A549 (cell line): ENCODE measurements at places on chromosomes 5 and 9. TPM values are rescaled to one million over a fixed set of nuclear protein-coding genes. Genes with fewer than 3 reads are reported as not detected.

Gene DIPK1B
- 6.0 to 8.2 TPM (median 6.7 TPM) in 3 replicates for polyA plus RNA-seq

Gene SARDH
- 0.05 TPM in 1 of 3 replicates, not detected in the others for polyA plus RNA-seq

- DNase-seq = no peak
Measured at GRCh38 chr5:68285851-68286611, 70.5 kb downstream of the PIK3R1 start.

Gene AMBP
- 6.1 to 9.2 TPM (median 6.8 TPM) in 3 replicates for polyA plus RNA-seq

- DNase-seq = no peak
Measured at GRCh38 chr5:108661024-108661423, 86.7 kb upstream of the FER start.

Gene KIF4B
- 0.05 to 0.11 TPM (median 0.10 TPM) in 3 replicates for polyA plus RNA-seq

DNA sequence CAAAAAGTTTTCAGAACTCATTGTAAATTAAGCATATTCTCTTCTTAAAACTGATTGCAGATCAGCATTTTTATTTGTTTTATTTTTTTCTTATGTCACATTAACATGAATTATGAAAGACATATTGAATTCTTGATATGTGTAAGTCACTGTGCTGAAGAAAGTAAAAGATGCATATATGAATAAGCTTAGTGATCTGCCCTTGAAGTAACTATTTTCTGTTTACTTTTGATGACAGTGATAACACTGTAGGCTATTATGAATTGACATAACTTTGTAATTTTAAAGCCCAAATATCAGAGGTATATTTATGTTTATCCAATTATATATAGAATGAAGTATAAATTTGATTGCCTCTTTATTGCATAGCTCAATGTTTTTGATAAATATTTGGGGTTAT lies 8.8 kb downstream of the PRR16 start:
- no peak for DNase-seq

Gene ARL14EPL
- 0.05 to 0.12 TPM (median 0.12 TPM) in 3 replicates for polyA plus RNA-seq

- no peak for DNase-seq
Measured at GRCh38 chr5:168347368-168348083, 56.1 kb downstream of the WWC1 start.

Gene HRH2
- 0.54 to 0.87 TPM (median 0.58 TPM) in 3 replicates for polyA plus RNA-seq

- no peak for DNase-seq
Measured at GRCh38 chr9:21682981-21683380, 119.5 kb upstream of the MTAP start.

GRCh38 chr5:39599721-39600431 lies 175.1 kb upstream of the DAB2 start:
- peak; percentile 17 for DNase-seq

Gene GPR150
- polyA plus RNA-seq = 0.05 to 0.13 TPM in 2 of 3 replicates, not detected in the other

GRCh38 chr9:93601666-93602065 lies 25.3 kb downstream of the PHF2 start:
- no peak for DNase-seq

DNA sequence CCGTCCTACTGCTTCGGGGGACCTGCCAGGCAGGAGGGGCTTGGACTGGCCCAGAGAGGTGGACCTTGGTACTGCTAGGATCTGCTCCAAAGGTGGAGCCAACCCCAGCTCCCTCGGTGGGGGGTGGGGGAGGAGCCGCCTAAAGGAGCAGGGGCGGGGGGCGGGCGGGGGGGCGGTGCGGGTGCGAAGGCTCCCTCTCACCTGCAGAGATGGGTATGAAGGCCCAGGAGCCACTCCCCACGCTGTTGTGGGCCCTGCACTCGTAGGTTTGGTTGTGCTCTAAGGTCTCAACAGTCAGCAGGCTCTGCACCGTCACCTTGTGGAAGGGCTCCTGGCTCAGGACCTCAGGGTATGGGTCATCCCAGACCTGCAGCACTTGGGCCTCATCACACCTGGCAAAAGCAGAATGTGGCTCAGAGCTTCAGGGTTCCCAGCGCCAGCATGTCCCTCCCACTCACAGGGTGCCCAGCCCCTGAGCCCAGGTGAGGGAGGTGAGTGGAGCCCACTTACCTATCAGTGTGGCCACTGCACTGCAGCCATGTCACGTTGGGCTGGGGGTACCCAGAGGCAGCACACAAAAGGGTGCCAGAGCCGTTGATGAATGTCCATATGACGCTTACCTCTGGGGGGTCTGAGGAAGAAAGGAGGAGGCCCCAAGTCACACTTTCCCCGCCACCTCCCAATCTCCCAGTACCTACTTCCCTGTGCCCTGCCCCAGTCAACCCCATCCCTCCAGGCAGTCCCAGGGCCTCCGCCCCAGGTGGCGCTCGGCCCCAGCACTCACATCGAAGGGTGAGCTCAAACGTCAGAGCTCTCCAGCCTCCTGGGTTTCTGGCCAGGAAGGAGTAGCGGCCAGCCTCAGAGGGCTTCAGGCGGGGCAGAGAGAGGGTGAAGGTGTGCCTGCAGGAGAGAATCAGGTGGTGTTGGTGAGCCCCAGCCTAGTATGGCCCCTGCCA lies 16.4 kb downstream of the CSF1R start:
- no peak for DNase-seq

Gene ABCA1
- polyA plus RNA-seq = 3.1 to 5.0 TPM (median 3.6 TPM) in 3 replicates

DNA sequence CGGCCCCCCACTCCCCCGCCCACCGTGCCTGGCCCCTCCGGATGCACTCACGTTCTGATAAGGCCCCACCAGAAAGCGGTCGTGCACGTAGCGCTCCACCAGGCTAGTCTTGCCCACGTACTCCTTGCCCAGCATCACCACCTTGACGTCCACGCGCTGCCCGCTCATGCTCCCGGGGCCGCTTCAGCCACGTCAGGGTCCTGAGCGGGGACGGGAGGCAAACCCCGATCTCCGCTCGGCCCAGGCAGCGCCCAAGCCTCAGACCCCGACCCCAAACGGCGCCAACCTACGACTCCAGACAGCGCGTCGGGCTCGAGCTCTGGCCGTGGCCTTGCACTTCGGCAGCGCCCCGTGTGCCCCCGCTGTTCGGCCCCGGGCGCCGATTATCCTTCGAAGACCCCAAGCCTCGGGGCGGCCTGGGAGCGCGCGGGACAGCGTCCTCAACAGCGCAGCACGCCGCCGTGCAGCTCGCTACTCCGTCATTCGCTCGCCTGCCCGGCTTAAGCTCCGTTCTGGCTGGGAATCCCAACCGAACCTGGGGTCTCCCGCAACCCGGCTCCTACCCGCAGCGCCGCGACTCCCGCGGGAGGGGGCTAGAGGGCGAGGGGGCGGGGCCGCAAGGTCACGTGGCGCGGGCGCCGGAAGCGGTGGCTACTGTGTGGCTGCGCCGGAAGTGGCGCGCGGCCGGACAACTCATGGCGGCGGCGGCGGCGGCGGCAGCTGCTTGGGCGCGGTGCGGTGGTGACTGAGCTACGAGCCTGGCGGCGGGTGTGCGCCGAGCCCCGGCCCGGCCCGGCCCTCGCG lies at the start of the genes PRELID1 and RAB24:
Gene PRELID1 (plus strand): TSS at position 679 of the 804 bp plus-strand sequence. CDS start 187 bp downstream, outside the sequence.
Gene RAB24 (minus strand): TSS at position 599 of the 804 bp plus-strand sequence. CDS start 431 bp downstream, at position 168.
- DNase-seq = peak; percentile 84

Gene EMB
- 4.6 to 5.2 TPM (median 4.6 TPM) in 3 replicates for polyA plus RNA-seq

DNA sequence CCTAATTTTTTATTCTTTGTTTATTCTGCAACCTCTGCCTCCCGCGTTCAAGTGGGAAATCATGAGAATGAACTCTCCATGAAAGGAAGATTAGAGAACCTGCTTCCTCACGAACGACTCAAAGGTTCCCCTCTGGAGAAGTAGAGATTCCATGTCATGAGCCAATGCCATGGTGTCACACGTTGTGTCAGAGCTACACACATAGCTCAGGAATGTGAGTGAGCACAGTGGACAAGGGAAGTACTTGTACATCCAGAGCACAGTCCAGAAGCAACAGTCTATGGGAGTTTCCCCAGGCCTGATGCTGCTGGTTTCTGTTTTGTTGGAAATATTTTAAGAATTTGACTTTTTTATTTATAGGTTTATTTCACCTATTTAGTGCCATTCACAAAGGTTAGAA lies 26.8 kb upstream of the PPP2CA start:
- peak; percentile 80 for DNase-seq

DNA sequence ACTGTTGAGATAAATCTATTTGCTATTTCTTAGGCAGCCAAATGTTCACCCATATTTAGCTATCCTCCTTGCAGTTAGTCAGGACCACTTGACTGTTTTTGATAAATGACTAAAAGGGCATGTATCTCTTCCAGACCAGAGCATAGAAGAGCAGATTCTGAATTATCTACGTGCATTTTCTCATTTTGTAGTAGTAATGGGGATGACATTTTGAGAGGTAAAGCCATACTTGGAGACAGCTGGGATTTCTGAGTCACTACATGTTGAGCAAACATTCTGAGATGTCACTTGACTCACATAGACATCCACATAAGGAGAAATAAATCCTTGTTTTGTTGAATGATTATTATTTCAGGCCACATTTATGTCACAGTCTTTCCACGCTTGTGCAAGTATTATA lies 297.6 kb downstream of the CDH10 start:
- DNase-seq = no peak

GRCh38 chr9:15738011-15738410 lies 185.2 kb downstream of the CCDC171 start:
- DNase-seq = no peak

Gene ALDOB
- not detected in 3 replicates for polyA plus RNA-seq

Gene GMCL2
- not detected in 3 replicates for polyA plus RNA-seq

Gene TXNDC8
- not detected in 3 replicates for polyA plus RNA-seq

Gene CARD9
- polyA plus RNA-seq = 0.94 to 1.2 TPM (median 0.94 TPM) in 3 replicates

Gene SLC34A3
- 0.04 to 0.05 TPM (median 0.05 TPM) in 3 replicates for polyA plus RNA-seq

DNA sequence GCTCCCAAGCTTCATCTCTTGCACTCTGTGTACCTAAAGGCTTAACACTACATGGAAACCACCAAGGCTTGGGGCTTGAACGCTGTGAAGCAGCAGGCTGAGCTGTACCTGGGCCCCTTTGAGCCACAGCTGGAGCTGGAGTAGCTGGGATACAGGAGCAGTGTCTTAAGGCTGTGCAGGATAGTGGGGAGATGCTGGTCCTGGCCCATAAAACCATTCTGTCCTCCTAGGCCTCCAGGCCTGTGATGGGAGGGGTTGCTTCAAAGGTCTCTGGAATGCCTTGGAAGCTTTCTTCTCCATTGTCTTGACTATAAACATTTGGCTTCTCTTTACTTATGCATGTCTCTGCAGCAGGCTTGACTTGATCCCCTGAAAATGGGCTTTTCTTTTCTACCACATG lies 42.3 kb upstream of the DAPK1 start:
- peak; percentile 16 for DNase-seq

GRCh38 chr5:9408964-9409363 lies 136.9 kb downstream of the SEMA5A start:
- DNase-seq = no peak
